ENCODE measurements at places on chromosomes 5 and 9.

DNA sequence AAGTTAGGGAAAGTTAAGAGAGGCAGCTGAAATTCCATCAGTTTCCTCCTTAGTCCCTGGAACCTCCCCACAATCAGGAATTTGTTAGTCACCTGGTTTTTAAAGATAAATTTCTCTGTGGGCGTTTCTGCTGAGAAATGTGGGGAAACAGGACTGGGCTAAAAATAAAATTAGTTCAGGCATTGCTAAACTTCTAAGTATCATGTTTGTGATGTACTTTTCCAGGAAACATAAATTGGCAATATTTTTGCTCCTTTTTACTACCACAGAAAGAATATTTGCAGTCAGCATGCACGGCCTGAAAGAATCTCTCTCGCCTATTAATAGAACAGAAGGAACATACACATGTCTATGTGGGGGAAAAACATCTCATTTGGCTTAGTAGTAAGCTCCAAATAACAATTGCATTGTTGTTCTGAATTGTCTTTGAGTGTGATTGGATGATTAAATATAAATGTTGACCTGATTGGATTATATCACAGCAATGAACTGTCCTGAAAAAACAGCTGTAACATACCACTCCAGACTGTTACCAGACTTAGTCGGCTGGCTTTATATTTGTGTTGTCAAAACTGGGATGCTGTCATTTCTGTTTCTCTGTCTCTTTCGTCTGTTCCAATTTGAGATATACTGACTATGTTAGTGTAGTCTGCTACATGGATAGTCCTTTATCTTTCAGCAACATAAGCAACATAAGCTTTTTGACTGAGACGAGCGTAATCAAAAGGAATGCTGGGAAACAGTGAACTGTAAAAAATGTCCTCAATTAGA, 12.9 kb downstream of the TJP2 start:
- DNase-seq: no peak

GRCh38 chr5:115888027-115888426, 46.3 kb downstream of the AP3S1 start:
- DNase-seq: no peak

DNA sequence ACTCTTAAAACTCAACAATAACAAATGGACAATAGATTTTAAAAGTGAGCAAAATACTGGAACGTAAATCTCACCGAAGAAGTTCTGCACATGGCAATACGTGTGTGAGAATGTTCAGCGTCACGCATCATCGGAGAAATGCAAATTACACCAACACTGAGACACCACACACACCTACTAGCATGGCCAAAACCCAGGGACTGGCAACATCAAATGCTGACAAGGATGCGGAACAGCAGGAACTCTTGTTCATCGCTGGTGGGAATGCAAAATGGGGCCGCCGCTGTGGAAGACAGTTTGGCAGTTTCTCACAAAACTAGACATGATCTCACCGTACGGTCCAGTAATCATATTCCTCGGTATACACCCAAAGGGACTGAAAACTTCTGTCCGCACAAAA, 21.6 kb upstream of the CLPTM1L start:
- DNase-seq: no peak

DNA sequence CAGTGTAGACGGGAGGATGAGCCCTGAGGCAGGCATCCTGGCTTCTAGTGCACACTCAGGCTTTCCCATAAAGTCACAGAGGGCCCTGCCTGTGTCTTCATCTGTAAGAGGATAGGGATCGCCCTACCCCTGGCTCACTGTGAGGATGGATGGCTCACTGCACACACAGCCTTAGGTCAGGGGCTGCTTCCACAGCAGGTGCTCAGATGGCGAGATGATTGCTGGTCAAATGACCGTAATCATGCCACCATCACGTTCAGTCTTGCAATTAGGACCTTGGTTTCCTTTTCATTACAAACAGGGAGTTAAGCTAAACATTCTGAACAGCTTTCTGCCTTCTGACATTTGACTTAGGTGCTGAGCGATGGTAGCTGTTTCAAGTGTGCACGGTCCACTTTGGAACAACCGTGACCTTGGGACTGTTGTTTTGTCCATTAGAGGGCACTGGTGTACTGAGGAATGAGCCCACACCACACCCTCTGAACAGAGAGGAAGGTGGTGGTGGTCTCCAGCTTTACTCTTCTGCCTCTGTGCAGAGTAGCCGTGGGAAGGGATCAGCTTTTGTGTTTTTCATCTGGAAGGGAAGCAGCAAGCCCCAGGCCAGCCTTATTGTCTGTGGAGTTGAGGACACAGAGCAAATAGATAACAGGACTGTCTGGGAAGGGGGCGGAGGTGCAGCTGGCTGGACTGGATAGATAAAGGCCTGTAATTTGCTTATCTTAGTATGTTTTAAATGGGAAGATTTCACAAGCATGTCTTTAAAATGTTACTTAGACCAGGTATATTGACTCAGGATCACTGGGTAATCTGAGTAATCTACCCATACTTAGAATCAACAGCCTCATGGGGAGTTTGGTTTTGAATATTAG, 183.1 kb downstream of the TRIO start:
- DNase-seq: no peak

GRCh38 chr9:115404311-115404710, 286.4 kb upstream of the TNC start:
- DNase-seq: no peak

GRCh38 chr5:143495821-143496275, 92.4 kb upstream of the NR3C1 start:
- no peak for DNase-seq

DNA sequence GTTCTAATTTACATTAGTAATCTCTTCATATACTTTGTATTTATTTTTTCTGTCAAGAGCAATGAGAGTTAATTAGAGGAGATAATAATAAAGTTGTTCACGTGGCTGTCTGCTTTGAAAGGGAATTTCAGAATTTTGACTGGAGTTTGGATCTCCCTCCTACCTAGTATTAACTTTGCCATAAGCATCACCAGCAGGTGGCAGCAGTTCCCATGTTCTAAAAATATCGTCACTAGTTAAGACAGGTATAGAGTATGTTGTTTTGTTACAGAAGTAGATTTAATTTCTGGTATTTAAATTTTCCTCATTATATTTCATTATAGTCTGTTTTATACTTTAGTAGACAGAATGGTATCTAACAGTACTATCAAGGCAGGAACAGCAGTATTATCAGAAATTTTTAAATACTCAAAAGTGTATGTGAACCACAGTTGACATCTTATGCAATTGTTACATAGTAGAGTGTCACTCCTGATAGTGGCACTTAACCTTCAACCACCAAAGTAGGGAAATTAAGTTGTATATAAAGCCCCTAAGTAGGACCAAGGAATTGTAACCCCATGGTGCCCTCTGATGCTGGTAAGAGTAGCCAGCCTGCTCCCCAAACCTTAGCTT, 20.4 kb downstream of the GNPDA1 start:
- no peak for DNase-seq

- no peak for DNase-seq
These were observed 46.0 kb downstream of the CDO1 start for GRCh38 chr5:115770466-115770865.

DNA sequence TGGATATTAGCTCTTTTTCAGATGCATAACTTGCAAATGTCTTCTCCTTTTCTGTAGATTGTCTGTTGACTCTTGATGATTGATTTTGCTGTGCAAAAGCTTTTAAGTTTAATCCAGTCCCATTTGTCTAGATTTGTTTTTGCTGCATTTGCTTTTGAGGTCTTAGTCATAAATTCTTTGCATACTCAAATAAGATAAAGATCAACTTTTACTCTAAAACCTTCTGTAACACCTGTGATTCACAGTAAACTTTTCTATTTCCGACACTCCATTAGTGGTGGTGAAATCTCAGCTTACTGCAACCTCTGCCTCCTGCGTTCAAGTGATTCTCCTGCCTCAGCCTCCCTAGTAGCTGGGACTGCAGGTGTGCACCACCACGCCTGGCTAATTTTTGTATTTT, 239.0 kb upstream of the ST8SIA4 start:
- DNase-seq: no peak

- DNase-seq: no peak
These were observed 13.8 kb downstream of the DEPDC1B start for GRCh38 chr5:60686157-60686556.

GRCh38 chr5:153655201-153655510, 164.7 kb downstream of the GRIA1 start:
- no peak for DNase-seq

DNA sequence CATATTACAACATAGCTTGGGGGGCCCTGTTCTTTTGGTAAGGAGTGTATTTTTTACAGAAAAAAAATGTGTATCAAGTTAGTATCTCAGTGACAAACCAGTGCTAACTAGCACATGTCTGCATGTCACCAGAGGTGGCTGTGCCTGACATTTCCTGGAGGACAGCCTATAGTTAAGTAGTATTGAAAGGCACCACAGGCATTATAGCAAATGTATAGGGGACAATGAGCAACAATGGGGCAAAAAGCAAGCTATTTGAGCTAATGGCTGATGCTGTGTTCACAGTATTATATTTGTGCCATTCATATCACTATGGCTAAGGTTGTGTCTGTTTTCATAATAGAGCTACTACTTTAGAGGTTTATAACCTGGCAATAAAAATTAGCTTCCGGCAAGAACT, 1644.0 kb downstream of the MAT2B start:
- no peak for DNase-seq

GRCh38 chr5:125375143-125375542, 628.7 kb upstream of the ZNF608 start:
- DNase-seq: no peak

DNA sequence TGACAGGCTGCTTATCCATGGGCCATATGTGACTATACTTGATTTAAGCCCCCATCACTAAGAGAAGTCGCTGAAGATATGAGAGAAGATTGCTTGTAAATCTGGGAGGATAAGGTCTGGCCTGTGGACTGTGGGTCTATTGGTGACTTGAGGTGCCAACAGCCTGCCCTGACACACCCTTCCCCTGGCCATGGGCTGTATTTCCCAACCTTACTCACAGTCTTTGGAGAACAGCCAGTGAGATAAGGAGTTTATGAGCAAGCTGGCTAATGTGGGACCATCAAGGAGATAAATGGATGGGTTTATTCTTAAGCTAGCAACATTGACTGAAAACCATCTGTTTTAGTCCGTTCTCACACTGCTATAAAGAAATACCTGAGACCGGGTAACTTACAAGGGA, 231.3 kb downstream of the ZSWIM6 start:
- no peak for DNase-seq

DNA sequence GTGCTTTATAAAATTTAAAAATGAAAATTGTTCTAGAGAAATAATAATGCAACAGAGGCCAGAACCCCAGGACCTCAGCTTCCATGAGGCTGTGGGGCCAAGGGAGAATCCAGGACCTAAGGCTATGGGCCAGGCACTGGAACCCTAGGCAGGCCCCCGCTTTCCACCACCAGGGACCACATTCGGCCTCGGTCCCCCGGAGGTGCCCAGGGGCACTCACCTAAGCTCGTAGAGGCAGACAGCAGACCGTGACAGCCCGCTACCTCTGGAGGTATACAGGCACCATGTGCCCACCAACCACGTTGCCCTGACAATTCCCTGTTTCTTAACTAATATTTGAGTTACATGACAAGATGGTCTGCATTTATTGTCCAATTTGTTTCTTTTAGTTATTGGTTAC, 49.5 kb upstream of the MROH2B start:
- DNase-seq: no peak

DNA sequence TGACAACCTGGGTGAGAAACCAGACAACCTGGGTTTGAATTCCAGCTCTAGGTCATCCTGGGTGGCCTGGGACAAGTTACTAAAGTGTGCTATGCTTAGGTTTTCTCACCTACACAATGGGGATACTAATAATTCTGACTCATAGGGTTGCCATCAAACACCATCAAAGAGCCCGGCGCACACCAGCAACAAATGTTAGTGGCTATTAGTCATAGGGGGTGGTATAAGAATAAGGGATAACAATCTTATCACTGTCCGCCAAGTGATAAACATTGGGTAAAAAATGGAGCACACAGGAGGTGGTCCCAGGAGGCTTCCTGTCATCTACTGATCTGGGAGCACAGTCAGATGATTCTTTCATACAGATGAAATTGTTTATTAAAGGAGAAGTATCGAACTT, 61.4 kb upstream of the AFAP1L1 start:
- no peak for DNase-seq

DNA sequence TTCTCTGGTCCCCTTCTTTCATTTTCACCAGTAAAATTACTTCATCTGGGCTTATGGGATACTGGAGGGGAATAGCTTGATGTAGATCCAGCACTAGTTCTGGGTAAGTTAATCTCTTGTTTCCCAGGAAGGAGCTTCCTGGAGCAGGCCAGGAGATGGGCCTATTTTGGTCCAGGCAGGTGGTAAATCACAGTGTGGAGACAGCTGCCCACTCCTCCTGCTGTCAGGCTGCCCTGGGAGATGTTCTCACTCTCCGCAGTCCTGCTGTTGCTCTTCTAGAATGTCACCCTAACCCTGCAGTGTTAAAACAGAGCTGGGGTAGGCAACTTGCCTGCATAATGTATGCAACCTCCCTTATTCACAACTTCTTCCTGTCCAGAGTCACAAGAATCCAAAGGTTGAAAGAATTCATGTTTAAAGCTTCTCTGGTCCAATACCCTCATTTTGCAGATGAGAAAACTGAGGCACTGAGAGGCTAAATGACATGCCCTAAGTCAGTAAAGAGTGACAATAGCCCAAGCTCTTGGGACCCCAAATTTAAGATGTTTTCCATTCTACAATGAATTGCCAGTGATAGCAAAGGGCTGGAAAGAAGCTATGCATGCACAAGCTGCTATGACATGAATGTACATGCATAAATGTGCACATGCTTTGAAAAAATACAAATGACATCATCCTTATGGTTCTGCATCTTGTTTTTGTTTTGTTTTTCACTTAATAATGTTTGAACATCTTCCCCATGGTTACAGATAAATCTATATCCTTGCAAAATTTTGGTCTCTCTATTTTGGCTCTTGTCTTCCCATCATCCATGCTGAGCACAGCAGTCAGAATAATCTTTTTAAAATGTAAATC, 71.8 kb upstream of the ADRA1B start:
- DNase-seq: no peak

DNA sequence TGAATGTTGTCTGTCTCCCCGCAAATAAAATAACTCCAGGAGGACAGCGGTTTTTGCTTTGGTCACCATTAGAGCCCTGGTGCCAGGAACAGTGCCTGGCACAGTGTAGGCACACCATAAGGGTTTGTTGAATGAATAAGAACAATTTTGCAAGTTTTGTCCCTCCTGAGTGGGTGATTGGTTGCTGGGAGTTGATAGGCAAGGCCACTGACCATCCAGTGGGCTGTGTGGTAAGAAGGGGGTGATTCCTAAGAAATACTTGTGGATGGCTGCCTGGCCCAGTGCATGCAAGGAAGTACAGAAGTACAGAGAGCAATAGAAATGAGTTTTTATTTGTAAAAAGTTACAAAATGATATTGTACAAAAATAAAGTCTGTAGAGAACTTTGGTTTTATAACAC, 27.5 kb downstream of the GDNF start:
- no peak for DNase-seq

- no peak for DNase-seq
These were observed 74.8 kb downstream of the ST8SIA4 start for GRCh38 chr5:100828071-100828897.

DNA sequence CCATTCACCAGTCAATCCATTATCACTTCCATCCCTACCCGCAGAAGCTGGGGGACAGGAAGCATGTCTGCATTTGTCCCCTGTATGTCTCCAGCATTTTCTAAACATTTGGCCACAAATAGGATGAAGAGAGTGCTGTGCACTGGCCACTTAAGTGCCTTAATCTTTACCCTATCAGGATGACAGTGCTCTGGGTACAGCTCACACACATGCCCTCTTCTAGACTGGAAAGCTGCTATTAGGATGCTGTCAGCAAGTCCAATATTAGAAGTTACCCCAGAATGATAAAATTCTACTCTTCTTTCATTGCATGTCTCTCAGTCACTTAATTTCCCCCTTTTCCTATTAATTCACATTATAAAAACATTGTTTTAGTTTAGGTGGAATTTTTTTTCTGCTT, 168.4 kb downstream of the RASEF start:
- DNase-seq: no peak
